ENCODE measurements at places on chromosomes 13 and 19. TPM values are rescaled to one million over a fixed set of nuclear protein-coding genes. Genes with fewer than 3 reads are reported as not detected.
A peak's percentile ranks its signal among the peaks of the same experiment; 100 is the strongest.

DNA sequence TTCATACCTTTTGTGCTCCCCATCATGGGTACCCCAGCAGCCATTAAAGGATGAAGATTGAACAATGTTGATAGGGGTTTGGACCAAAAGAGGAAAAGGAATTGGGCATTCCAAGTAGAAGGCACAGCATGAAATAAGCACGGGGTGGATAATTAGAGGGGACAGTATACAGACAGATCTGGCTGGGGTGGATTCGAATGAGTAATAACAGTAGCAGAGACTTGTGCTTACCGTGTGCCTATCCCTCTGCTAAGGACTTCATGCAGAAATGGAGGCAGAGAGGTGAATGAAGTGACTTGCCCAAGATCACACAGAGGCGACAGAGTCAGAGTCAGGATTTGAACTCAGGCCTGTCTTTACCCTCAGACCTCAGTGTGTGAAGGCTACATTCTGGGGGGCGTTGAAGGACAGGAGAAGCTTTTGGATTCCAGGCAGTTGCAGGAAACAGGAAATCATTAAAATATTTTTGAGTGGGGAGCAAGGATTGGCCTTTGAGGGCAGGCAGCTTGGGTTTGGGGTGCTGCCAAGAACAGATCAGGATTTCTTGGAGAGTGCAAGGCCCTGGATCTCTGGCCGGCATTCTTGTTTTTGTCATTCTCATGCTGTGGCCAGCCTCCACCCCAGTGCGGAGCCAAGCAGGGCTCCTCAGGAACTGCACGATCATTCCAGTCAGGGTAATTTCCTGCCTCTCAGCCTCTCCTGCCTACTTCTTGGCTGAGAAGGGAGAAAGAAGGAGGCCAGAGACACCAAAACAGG lies 18.7 kb downstream of the PAF1 start:
- DNase-seq = no peak

The FUT1 gene
- not detected for total RNA-seq

GRCh38 chr19:7366701-7367420 lies 18.1 kb downstream of the ARHGEF18 start:
- peak; percentile 47 for DNase-seq

DNA sequence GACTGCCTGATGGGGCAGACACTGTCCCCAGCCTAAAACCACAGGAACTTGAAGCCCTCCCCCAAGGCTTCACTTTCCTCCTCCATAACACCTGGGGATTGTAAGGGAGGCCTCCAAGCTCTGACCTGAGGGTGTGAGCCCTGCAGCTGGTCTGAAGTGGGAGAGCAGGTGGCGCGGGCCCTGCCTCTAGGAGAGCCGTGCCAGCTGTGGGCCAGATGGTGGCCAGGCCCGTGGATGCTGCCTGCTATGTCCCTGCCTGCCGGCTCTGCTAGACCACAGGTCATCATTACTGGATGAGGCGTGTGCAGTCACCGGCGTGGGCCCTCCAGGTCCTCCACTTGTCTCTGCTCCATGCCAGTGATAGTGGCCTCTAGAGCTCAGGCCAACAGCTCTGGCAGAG lies 3.5 kb upstream of the KLHL26 start:
- no peak for DNase-seq

DNA sequence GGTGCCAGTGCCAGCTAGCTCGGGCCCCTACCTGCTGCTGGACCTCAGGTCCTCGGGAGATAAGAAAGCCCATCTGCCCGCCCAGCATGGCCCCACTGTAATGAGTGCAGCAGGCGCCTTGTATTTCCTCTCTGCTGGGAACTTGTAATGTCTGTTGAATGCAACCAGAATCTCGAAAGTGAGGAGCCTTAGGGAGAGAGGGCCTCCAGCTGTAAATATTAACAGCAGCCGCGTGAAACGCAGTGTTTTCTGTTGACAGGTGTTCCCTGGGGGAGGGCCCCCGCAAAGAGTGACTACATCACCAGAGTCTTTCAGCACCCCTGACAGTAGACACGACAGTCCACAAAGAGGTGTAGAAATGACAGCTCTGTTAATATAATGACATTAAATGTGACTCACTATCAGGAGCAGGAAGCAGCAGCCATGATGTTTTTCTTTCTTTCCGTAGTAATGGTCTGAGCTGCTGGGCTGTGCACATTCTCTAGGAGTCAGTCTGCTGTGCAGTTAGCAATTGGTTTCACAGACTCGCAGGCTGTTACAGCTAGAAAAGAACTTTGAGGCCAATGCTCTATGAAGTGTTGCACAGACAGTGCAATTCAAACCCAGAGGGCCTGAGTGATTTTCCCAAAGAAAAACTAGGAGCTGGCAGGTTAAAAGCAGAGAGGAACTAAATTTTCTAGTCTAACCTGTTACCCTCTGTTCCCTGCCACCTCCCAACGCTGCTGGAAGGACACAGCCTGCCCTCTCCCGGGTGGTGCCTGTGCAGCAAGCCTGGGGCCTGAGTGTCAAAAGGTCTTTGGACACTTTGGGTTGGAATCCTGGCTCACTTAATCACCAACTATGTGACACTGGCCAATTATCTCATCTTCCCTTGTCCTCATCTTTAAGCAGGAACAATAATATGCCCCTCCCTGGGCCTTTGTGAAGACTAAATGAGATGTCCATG lies 58.6 kb upstream of the WASF3 start:
- no peak for DNase-seq

GRCh38 chr13:39688699-39689405 lies 33.4 kb downstream of the COG6 start:
- peak; percentile 14 for DNase-seq

The RDH8 gene
- not detected for total RNA-seq

DNA sequence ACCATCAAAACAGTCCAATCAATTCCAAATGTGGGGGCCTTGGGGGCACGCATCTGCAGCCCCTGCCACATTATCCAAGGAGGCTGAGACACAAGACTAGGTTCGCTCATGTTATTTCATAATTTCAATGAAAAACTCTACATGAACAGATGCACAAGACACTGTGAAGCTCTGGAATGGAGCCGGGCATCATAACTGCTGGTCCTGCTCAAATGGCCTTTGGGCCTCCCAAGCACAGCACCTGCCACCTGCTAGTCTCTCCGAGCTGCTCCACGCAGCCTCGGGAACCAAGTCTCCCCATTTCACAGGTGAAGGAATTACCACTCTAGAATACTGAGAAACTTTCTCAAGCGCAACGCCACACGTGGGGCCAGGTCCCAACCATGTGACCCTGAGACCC lies 16.9 kb downstream of the CARS2 start:
- no peak for DNase-seq

- no peak for DNase-seq
Measured at GRCh38 chr19:18931316-18932162, 9.5 kb downstream of the HOMER3 start.

DNA sequence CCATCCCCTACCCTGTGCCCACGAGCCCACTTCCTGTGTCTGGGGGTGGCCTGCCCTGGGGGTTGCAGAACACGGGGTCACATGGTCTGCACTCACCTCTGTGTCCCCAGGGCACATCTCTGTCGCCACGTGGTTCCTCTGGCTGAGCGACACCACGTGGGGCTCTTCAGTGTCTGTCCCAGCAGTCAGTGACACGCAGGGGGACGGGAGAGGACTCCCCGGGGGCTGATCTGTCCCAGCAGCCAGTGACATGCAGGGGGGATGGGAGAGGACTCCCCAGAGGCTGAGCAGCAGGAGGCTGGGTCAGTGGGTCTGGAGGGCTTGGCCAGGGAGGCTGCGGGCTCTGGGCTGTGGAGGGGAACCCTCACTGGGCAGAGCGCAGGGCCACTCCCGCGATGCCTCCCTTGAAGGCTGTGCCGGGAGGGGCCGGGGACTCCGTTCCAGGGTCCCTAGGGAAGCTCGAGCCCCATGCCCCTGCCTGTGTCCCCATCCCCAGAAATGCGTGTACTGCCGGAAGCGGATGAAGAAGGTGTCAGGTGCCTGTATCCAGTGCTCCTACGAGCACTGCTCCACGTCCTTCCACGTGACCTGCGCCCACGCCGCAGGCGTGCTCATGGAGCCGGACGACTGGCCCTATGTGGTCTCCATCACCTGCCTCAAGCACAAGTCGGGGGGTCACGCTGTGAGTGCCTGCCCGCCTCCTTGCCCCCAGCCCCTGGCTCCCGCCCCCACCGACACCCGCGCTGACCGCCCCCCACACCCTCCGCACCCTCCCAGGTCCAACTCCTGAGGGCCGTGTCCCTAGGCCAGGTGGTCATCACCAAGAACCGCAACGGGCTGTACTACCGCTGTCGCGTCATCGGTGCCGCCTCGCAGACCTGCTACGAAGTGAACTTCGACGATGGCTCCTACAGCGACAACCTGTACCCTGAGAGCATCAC lies 174.8 kb downstream of the KDM4B start:
- DNase-seq = peak; percentile 82

DNA sequence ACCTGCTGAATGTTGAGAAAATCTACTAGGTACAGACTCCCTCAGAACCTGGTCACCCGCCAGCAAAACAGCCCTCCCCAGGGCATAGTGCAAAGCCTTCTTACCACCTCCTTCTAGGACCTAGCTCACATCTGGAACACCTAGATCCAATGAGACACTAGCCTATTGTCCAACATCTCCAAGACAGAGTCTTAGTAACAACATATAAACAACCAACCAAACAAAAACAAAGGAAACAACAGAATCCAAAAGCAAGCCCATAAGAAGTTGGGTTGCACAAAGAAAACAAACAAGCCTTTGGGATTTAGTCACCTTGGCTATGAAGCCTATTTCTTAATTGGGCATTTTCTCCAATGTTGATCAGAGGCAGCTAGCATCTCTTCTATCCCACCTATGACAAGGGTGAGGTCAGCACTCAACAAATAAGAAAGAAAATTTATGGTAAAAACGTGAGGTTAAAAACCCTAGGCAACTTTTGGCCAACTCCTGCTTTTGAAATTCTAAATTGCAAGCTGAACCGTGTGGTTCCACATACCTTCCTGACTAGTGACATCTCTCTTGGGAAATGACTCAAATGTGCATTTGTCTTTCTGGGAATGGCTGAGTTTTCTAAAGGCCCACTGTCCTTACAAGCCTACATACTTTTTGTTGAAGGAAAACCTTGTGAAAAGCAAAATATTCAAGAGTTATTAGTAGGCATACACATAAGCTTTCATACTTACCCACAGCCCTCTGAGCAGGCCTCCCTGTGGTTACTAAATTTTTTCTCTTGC lies 66.7 kb downstream of the FAM216B start:
- no peak for DNase-seq

DNA sequence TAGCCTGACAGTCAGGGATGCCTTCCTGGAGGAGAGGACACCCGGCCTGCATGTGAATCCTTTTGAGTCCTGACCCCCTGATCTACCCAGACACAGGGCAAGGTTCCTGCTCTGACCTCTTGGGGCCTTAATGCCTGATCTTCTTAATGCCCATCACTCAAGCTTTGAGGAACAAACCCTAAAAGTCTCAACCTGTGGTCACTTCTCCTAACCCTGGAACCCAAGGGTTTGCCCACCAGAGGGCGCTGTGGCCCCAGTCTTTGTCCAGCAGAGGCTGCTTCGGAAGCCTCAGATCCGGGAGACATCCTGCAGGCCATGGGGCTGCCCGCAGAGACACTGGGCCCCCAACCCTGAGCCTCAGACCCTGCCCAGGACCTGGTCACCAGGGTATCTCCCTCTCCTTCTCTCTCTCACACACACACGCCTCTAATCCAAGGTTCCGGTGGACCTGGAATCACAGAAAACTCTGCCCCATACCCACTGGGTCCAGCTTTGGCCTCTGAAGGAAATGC lies 9.8 kb upstream of the DPF1 start:
- peak; percentile 83 for DNase-seq

The PLPP2 gene
- total RNA-seq = 0.37 TPM

GRCh38 chr19:16883522-16883921 lies 5.3 kb upstream of the F2RL3 start:
- no peak for DNase-seq

DNA sequence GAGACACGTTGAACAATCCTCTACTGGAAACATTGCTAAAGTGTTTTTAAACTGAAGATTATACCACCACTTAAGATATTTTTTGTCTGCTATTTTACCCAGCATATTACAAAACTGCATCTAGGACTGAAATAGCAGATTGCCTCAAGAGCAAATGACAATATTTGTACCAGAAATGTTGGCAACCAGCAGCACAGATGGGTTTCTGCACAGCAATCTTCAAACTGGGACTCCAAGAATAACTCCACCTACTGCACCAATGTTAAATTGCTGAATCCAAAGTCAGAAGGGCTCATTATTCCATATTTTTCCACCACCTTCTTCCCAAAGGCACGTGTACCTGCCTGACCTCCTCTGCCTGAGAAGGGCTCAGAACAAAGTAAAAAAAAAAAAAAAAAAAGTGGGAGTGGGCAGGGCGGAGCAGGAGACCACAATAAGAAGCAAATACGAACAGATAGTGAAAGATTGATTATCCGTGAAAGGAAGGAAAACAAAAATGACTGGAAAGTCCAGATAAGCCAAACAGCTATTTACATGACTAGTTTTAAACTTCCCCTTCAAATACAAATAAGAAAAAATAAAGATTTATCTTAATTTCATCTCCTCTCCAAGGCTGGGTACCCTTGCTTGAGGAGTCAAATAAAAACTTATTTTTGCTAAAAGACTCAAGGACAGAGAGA lies 79.4 kb downstream of the FOXO1 start:
- DNase-seq = no peak

The FGF9 gene
- total RNA-seq = 2.5 TPM

DNA sequence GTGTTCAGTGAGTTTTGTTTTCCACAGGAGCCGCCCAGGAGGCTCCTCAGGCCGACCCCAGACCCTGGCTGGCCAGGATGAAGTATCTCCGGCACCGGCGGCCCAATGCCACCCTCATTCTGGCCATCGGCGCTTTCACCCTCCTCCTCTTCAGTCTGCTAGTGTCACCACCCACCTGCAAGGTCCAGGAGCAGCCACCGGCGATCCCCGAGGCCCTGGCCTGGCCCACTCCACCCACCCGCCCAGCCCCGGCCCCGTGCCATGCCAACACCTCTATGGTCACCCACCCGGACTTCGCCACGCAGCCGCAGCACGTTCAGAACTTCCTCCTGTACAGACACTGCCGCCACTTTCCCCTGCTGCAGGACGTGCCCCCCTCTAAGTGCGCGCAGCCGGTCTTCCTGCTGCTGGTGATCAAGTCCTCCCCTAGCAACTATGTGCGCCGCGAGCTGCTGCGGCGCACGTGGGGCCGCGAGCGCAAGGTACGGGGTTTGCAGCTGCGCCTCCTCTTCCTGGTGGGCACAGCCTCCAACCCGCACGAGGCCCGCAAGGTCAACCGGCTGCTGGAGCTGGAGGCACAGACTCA lies 12.9 kb downstream of the B3GNT3 start:
- no peak for DNase-seq

The PSG2 gene
- not detected for total RNA-seq

DNA sequence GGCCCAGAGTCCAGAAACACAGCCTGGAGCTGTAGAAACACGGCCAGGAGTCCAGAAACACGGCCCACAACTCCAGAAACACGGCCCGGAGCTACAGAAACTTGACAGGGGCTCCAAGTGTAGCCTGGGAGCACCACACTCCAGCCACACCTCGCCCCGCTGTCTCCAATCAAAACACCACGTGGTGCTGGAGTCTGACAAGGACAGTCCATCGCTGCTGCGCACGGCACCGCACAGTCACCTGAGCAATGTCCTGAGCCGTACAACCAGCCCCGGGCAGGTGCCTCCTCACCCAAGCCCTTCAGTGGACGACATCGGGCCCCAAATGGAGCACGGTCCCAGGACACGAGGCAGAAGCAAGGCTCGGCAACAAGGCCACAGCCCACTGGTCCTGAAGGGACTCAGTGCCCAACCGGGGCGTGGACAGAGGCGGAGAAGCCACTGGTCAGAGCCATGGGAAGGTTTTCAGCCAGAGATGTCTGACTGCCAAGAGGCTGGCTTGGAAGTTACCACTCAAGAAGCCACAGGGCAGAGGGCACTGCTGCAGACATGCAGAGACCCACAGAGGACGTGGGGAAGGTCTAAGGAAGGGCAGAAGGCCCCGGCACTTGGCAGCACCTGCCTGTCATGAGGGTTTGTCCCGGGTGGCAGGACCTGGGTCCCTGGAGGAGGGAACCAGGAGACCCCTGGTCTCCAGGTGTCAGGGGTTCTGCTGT lies 19.7 kb upstream of the PLPP2 start:
- DNase-seq = no peak

Measured in B cell (primary cell).